Ascending aorta (tissue), 2 donors: ENCODE measurements at places on chromosomes 6 and 20.

DNA sequence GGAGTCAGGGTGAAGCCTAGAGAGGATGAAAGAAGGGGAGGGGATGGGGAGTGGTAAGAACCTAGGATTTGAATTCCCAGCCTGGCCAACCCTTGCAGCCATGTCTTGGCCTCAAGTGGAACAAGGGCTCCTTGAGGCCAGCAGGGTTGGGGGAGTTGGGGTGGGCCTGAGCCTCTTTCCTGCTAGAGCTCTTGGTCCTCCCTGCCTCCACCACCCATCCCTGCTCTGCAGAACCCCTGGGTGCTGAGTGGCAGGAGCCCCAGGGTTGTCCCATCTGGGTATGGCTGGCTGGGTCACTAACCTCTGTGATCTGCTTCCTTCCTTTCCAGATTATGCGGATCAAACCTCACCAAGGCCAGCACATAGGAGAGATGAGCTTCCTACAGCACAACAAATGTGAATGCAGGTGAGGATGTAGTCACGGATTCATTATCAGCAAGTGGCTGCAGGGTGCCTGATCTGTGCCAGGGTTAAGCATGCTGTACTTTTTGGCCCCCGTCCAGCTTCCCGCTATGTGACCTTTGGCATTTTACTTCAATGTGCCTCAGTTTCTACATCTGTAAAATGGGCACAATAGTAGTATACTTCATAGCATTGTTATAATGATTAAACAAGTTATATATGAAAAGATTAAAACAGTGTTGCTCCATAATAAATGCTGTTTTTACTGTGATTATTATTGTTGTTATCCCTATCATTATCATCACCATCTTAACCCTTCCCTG lies 8.3 kb downstream of the VEGFA start:
- no peaks in the 10 kb centered on the region for H3K27me3 ChIP-seq
- H3K4me1 ChIP-seq = no peaks in the 10 kb centered on the region
- H3K4me3 ChIP-seq = no peak overlapping the region
- H3K27ac ChIP-seq = no peak overlapping the region
- no peak for DNase-seq
- peaks cover 56% of the 10 kb centered on the region for H3K36me3 ChIP-seq

DNA sequence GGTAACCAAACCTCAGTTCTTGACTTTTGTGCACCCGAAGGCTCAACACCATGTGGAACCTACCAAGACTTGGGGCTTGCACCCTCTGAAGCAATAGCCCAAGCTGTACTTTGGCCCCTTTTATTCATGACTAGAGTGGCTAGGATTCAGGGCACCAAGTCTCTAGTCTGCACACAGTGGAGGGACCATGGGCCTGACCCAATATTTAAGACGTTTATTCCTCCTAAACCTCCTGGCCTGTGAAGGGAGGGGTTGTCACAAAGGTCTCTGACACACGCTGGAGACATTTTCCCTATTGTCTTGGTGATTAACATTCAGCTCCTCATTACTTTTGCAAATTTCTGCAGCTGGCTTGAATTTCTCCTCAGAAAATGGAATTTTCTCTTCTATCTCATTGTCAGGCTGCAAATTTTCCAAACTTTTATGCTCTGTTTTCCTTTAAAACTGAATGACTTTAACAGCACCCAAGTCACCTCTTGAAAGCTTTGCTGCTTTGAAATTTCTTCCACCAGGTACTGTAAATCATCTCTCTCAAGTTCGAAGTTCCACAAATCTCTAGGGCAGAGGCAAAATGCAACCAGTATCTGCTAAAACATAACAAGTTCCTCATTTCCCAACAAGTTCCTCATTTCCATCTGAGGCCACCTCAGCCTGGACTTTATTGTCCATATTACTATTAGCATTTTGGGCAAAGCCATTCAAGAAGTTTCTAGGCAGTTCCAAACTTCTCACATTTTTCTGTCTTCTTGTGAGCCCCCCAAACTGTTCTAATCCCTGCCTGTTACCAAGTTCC lies 481.4 kb upstream of the BTBD3 start:
- no peak for DNase-seq
- no peak overlapping the region for H3K4me3 ChIP-seq
- no peaks in the 10 kb centered on the region for H3K27me3 ChIP-seq

DNA sequence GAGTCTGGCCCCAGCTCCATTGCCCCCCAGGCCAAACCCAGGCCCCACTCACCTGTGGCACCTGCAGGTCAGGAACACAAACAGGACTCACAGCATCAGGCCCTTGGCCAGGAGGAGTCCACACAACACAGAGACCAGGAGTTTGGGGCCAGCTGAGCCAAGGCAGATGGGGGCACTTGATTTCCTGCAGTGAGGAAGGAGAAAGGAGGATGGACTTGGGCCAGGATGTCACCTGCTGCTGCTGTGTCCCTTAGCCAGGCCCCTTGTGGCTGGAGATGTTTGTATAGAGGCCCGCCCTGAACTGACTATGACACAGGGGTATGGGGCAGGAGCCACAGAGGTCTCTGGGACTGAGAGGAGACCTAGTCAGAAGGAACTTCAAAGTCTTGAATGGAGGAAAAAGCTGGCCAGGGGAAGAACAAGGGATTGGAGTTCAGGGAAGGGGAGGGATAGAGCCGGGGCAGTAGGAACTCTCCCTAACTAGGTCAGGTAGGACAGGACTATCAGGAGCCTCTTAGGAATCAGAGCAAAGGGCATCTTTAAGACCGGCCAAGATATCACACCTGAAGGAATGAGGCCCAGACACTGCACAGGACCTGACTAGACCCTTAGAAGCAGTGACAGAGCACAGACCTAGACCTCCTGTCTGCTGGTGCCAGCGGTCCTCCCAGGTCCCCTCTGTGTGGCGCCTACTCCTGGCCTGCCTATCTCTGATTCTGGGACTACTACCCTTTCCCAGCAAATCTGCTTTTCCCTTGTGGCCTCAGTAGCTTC lies 8.8 kb upstream of the TREML2 start:
- no peak overlapping the region for H3K4me3 ChIP-seq
- DNase-seq = no peak
- no peaks in the 10 kb centered on the region for H3K27me3 ChIP-seq
- H3K27ac ChIP-seq = no peak overlapping the region
- H3K36me3 ChIP-seq = no peaks in the 10 kb centered on the region
- no peaks in the 10 kb centered on the region for H3K4me1 ChIP-seq

DNA sequence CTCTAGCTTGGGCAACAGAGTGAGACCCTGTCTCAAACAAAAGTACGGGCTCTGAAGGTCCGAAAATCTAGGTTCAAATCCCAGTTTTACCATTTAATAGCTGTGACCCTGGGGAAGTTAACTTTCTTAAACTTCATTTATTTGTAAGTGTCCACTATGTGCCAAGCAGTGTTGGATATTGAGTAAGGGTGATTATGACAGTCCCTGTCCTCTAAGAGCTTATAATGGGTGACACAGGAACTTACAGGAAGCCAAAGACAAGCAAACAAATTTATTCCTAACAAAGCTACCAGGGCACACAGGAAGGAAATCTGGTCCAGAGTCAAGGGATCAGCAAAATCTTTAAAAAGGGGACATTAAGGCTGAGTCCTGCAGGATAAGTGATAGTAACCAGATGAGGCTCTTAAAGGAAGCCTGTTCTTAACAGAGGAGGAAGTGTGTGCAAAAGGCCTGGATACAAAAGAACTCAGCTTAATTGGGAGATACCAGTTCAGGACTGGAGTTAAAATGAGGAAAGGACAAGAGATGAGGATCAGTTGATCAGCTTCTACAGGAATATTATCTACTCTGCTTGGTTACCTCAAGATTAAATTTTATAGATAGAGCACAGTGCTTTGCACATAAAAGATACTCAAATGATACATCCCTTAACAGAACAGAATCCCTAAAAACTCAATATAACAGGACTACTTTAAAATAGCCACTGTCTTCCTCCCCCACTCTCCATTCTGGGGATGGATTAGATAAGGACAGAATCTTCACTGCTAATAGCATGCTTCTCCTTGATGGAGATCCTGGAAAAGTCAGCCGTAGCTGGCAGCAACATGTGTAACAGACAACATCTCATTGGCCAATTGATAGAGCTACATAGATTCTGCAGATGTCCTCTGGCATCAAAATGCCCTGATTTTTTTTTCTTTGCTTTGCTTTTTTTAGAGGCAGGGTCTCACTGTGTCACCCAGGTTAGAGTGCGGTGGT lies 6.1 kb downstream of the SNX3 start:
- no peak for DNase-seq
- no peak overlapping the region for H3K27ac ChIP-seq
- peaks cover 3% of the 10 kb centered on the region for H3K36me3 ChIP-seq

GRCh38 chr6:72972579-72972978 lies 252.7 kb downstream of the KHDC1L start:
- H3K27ac ChIP-seq = no peak overlapping the region
- H3K36me3 ChIP-seq = no peaks in the 10 kb centered on the region
- H3K27me3 ChIP-seq = no peaks in the 10 kb centered on the region
- H3K4me1 ChIP-seq = no peaks in the 10 kb centered on the region

- H3K36me3 ChIP-seq = no peaks in the 10 kb centered on the region
- no peaks in the 10 kb centered on the region for H3K4me1 ChIP-seq
- no peak overlapping the region for H3K27ac ChIP-seq
These were observed 7.3 kb upstream of the KCNG1 start for GRCh38 chr20:51029963-51030920.

- DNase-seq = no peak
- H3K36me3 ChIP-seq = no peaks in the 10 kb centered on the region
- H3K4me3 ChIP-seq = no peak overlapping the region
These were observed 428.4 kb upstream of the CHD6 start for GRCh38 chr20:42046371-42047085.

DNA sequence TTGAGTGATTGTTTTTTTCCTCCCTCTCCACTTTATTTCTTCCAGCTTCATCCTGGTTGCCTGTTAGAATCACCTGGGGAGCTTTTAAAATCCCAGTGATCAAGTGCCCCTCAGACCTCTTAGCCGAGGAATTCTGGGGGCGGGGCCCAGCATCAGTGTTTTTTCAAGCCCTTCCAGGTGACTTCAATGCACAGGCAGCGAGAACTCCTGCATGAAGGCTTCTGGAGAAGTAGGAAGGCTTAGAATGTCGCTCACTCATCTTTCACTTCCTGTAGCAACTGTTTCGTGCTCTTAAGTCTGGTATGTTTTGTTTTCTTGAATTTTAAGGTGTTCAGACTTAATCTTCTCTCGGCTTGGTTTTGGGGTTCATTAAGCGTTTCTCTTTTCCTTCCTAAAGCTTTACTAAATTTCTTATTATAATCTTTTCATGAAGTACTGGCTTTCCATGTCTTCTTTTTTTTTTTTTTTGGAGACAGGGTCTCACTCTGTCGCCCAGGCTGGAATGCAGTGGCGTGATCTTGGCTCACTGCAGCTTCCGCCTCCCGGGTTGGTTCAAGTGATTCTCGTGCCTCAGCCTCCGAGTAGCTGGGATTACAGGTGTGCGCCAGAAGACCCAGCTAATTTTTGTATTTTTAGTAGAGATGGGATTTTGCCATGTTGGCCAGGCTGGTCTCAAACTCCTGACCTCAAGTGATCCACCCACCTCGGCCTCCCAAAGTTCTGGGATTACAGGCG lies 30.9 kb upstream of the TULP1 start:
- H3K4me1 ChIP-seq = no peaks in the 10 kb centered on the region
- no peak for DNase-seq
- no peak overlapping the region for H3K4me3 ChIP-seq

DNA sequence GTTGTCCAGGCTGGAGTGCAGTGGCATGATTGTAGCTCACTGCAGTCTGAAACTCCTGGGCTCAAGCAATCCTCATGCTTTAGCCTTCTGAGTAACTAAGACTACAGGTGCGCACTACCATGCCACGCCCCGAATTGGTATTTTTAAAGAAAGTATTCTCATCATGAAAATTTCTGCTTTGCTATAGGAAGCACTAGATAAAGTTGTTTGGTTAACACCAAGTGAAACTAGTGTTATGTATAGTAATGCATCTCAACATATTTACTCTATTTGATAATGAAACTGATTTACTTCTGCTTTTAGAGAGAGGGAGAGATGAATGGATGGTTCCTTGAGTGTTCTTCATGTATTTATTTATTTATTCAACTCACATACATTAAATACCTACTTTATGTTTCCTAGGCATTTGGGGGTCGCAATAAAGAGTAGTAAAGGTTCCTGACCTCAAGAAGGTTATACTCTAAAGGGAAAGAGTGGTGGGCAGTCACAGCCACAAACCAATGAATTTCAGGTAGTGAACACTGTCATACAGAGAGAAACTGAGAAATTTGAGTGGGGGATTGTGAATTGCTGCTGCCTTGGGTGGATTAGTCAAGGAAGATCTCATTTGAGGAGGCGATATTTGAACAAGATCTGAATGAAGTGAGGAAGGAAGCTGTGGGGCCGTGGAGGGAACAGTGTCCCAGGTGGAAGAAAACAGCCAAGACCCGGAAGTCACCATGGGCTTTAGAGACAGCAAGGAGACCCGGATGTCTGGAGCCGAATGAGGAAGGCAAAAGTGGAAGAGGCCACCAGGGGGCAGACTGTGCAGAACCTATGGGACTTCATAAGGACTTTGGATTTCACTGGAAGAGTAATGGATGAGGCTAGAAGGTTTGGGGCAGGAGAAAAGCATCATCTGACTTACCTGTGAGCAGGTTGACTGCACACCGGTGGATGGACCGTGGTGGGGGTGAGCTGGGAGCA lies 185.6 kb downstream of the TSHZ2 start:
- no peak overlapping the region for H3K27ac ChIP-seq
- DNase-seq = no peak
- H3K4me1 ChIP-seq = no peaks in the 10 kb centered on the region
- no peaks in the 10 kb centered on the region for H3K36me3 ChIP-seq
- no peak overlapping the region for H3K4me3 ChIP-seq
- H3K27me3 ChIP-seq = no peaks in the 10 kb centered on the region

DNA sequence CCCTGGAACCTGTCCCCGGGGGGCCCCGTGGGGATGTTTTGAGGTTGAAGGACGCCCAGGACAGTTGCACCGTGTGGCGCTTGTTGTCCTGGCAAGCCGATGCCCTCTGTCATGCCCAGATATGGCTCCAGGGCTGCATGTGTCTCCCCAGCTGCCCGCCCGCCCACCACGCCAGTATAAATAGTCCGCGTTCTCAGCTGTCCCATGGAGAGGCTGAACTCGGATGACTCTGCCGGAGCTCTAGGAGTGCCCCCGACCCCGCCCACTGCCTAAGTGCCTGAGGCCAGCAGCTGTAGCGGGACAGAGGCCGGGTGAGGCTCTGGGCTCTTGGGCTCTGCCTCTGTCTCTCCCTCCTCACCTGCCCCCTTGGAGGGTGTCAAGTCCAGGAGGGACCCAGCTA lies 83.0 kb upstream of the GATA5 start:
- H3K4me1 ChIP-seq = no peaks in the 10 kb centered on the region
- H3K4me3 ChIP-seq = no peak overlapping the region
- H3K27me3 ChIP-seq = no peaks in the 10 kb centered on the region

- H3K27ac ChIP-seq = no peak overlapping the region
- H3K36me3 ChIP-seq = no peaks in the 10 kb centered on the region
- no peaks in the 10 kb centered on the region for H3K27me3 ChIP-seq
- H3K4me3 ChIP-seq = no peak overlapping the region
- no peak for DNase-seq
These were observed 315.2 kb downstream of the ZFAND3 start for GRCh38 chr6:38134704-38135088.

DNA sequence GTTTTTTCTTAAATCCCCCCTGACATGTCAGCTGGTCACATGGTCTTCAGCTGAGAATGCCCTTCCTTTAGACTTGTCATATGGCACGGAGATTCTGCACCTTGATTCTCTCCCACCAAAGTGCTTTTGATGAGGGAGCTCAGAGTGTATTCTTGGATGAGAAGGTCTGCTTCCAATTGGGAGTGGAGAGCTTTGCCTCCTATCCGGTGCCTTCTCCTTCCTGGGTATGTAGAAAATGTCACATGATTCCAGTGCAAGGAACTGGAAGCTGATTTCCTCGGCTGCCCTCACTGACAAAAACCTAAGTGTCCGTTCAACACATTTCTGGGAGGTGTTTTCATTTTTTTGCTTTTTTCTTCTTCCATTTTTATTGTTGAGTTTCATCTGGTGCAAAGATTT lies 197.2 kb downstream of the TFAP2C start:
- H3K4me1 ChIP-seq = no peaks in the 10 kb centered on the region
- H3K36me3 ChIP-seq = no peaks in the 10 kb centered on the region
- no peaks in the 10 kb centered on the region for H3K27me3 ChIP-seq
- H3K4me3 ChIP-seq = no peak overlapping the region
- no peak overlapping the region for H3K27ac ChIP-seq
